Fibroblast of skin of scalp (primary cell): ENCODE measurements at places on chromosomes 5 and 9.

DNA sequence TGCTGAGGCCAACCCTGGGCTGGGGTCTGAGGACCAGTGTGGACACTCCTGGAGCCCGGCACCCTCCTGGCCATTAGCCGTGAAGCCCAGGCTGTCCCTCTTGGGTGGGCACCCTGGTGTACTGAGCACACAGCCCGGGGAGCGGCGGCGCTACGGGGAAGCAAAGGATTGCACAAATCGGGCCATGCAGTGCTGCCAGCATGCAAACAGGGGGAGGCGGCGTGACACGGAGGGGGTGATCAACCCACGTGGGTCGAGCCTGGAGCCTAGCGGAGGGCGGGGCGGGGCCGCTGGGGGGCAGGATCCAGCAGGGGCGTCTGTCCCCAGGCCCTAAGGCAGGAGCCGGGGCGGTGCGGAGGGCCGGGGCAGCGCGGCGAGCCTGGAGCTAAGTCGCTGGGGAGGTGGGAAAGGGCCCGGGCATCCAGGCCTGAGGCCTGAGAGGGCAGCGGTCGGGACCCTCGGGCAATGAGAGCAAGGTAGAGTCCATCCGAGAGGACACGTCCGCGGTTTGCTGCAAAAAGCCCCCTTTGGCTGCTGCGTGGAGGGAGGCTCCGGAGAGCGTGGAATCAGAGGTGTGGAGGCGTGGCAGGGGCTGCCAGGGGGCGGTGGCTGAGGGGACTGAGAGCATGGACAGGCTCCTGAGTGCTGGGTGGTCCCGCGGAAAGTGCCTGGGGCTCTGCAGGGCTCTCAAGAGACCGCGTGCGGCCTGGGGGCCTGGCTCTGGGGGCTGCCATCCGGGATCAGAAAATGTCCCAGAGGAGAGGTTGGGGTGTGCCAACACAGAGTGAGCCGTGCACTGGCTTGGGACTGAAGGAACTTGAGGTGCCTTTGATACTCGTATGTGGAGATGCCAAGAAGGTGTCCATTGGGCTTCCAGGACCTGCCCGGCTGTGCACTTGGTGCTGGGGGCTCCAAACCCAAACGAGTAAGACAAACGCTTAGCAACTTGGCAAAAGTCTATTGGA is 94.2 kb downstream of the BARX1 start:
- no peak for DNase-seq

DNA sequence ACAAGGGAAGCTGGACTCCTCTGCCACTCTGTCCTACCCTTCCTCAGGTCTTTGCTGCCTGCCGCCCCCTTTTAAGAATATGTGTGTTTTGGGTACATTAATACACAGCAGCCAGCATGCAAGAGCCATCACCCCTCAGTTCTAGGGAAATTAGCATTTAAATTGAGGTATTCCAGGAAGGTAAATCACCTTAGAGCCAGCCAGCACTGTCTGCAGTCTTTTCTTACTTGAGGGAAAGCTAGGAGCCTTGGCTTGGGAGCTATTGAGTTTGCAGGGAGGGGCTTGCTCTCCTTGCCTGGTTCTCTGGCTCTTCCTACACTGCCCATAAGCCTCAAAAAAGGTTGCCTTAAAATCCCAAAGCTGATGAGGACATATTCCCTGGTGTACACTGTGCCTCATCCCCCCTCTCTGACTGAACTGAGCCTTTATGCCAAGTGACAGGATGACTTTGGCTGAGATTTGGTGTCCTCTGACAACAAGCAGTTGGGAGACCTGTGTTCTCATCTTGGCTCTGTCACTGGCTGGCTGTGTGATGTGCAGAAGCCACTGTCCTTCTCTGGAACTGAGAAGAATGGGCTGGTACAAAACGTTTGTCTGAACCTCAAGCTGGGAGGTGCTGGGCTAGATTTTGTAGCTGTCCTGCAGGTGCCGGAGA is 54.1 kb downstream of the TRIM32 start:
- DNase-seq, result no peak

GRCh38 chr5:177434437-177434836 is 8.0 kb downstream of the GRK6 start:
- no peak for DNase-seq

DNA sequence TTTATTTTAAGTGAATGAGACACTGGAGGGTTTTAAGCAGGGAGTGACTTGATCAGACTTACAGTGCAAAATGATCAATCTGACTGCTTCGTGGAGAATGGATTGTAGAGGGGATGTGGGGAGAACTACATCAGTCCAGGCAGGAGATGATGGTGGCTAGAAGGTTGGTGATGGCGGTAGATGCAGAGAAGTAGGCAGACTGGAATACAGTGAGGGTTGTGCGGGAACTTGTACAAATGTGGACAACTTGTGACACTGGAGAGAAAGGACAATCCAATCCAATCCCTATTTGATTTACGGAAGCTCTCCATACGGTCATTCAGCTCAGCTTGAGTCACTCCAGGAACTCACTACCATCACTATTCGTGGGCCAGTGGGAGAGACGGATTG is 593 bp downstream of the TIGD6 start:
- no peak for DNase-seq
